ENCODE measurements at places on chromosomes 1 and 21.

DNA sequence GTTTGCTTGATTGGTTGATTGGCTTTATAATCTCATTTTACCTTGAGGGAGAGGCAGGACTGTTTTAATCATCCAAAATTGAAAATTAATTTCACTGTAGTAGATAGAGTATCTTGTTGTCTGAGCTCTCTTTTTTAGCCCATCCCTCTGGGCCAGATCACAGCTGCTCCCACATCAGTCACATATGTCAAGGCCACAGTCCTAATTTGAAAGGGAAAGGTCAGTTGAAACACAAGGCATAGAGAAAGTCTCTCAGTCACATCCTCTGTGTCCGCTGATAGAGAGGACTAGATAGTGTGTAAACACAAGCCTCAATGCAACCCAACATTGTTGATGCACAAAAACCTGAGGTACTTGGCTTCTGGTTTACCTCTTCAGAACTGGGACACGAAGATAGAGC is 6.8 kb downstream of the C1orf74 start:
- DNase-seq: no peak

GRCh38 chr1:31609514-31610118 is 7.9 kb upstream of the HCRTR1 start:
- DNase-seq: no peak

- DNase-seq: no peak
These were observed 1.1 kb downstream of the SLC50A1 start for GRCh38 chr1:155136748-155137147.

DNA sequence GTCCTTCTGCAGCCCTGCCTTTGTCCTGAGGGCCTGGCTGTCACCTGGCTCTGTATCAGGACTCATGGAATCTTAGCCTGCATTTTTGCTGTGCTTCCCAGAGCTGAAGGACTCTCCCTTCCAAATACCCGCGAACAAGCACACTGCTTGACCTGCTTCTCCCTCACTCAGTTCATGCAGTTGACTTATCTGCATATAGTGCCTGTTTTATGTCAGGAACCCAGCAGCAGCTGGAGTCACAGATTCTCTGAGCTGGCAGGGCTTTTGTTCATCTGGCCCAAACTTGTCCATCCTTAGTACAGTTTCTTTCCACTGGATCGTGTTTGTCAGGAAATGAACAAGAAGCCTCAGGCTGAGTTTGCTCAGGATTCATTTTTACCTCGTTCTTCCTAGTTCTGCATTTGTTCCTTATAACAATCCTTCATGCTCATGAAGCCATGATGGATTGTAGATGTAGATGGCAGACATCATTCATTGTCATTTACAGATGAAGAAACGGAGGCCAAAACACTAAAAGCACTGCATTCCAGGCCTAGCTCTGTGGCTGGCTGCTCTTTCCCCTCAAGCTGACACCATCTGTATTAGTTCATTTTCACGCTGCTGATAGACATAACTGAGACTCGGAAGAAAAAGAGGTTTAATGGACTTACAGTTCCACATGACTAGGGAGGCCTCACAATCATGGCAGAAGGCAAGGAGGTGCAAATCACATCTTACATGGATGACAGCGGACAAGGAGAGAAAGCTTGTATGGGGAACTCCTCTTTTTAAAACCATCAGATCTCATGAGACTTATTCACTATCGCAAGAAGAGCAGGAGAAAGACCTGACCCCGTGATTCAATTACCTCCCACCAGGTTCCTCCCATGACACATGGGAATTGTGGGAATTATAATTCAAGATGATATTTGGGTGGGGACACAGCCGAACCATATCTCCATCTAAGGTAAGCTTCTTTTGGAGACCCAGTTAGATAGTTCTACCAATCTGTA is 150.9 kb downstream of the HIVEP3 start:
- DNase-seq: no peak

DNA sequence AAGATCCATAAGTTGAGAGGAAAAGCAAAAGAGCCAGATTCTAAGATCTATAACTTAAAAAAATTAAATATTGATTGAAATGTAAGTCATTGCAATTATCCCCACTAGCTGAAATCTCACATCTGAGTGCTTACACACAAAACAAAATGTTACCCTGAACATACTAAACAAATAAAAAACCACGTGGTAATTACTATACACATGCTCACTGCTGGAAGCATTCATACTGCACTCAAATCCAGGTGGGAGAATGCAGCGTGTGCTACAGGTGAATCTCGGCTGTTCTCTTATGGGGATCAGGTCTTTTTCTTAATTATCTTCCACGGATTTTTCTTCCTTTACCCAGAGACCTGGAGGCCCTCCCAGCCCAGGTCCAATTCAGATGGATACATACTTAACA is 74.3 kb downstream of the SDC3 start:
- no peak for DNase-seq

DNA sequence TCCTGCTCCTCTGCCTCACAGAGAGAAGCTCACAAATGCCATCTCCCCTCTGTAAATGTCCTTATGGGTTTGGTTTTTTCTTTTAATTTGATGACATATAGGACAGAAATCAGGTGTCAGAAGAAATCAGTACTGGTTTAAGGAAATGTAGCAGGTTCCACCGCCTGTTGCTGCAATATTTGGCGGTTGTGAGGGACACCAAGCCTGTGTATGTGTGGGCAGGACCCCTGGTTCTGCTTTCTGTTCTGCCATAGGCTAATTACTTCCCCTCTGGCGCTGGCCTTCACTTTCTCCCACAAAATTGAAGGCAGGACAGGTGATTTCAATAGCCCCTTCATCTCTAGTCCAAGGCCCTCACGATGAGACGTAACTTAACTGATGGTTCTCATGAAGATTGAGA is 69.2 kb downstream of the PRDM2 start:
- no peak for DNase-seq

DNA sequence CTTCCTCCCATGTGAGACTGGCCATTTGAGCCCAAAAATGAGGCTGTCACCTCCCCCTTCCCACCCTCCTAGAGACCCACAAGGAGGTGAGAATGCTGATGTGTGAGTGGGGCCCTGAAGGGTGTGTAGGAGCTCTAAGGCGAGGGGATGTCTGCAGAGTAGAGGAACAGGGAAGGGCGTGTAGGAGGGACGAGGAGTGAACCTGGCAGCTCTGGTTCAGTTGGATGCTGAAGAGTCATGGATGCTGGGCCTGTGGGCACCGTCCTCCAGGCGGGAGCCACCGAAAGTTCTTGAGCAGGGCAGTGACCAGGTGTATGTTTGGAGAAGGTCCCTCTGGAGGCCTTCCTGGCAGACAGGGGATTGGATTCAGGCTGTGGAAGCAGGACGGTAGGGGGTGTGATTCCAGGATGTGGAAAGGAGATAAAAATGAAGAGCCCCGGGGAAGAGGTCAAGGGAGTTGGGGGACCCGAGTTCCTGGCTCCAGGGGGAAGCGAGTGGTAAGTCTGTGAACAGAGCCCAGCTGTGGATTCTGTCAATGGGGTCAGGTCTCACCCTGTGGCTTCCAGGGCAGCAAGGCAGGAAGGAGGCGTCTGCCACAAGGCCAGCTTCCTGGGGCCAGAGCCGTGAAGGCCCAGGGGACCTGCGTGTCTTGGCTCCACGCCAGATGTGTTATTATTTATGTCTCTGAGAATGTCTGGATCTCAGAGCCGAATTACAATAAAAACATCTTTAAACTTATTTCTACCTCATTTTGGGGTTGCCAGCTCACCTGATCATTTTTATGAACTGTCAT is 7.9 kb downstream of the SAMD11 start:
- no peak for DNase-seq

DNA sequence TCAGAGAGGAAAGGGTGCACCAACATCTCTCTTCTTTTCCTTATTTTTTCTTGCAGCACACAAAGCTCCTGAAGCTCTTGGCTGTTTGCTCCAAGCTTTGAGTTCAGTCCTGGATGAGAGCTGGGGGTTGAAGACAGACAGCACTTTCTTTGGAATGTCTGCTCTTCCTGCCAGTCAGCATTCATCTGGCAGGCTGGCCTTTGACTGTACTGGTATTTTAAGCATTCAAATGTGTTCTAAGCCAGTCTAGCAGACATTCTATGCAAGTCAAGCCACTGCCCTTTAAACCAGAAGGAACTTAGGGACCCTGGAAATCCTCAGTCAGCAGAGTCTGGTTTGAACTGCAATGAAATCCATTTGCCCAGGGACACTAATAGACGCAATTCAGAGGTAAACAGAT is 45.0 kb downstream of the XCL1 start:
- no peak for DNase-seq

DNA sequence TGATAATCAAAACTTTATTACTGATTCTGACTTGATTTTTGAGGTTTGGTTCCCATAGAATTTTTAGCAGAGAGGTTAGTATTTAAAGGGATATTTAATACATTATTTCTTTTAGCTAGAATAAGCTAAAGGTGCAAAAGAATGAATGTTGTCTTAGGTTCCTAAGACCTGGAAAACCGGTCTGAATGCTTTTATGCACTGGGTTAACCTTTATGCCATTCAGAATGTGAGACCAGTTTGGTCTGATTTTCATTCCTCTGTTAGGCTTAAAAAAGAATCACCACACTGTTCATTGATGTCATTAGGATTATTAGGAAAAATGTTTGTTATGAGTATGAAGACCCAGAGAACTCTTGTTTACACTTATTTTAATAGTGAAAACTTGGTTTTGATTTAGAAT is 30.1 kb downstream of the RAP1A start:
- DNase-seq: no peak

GRCh38 chr21:46093668-46094400 is 4.1 kb upstream of the COL6A2 start:
- no peak for DNase-seq

DNA sequence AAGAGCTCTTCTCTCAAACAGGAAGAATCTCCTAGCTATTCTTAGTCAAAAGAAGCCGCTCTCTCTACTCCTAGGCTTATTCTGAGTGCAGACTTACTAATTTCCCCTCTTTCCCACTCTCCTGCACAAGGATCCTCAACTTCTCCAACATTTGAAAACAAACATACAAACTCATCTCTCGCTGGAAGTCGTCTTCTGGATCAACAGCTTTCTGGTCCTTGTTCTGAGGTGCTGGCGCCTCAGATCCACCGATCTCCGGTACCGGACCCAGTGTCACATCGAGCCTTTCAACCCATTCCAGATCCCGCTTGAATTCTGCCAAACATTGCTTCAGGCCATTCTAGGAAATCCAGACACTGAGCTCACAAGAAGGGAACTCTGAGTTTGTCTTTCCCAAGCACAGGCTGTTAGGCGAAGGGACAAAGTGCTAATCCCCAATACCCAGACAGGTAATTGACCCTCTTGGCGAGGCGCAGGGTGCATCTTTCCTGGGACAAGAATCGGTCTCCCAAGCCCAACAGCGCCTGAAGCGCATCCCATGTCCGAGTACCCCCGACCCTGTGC is 696 bp downstream of the EBNA1BP2 start:
- no peak for DNase-seq

DNA sequence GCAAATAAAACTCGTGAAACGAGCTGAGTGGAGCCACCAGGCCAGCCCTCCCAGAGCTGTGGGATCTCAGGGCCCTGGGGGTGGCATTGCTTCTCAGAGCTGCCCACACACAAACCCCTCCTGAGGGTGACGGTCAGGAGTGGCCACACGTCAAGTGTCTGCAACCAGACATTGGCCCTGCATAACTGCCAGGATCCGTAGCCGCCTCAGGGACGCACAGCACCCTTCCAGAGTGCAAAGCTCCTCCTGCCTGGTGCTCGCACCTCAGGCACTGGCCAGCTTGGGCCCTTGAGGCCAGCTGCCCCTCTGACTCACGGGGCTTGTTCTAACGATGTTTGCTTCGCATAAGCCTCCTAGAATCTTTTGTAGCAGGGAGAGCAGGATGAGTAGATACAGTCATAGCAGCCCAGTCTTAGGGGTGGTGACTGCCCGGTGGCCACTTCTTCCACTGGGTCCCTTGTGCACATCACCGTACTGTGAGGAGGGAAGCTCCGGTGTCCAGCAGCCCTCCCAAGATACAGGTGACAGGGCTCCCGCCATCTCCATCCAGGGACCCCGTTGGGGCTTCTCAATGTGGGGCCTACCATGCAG is 5.0 kb downstream of the WNT3A start:
- no peak for DNase-seq

DNA sequence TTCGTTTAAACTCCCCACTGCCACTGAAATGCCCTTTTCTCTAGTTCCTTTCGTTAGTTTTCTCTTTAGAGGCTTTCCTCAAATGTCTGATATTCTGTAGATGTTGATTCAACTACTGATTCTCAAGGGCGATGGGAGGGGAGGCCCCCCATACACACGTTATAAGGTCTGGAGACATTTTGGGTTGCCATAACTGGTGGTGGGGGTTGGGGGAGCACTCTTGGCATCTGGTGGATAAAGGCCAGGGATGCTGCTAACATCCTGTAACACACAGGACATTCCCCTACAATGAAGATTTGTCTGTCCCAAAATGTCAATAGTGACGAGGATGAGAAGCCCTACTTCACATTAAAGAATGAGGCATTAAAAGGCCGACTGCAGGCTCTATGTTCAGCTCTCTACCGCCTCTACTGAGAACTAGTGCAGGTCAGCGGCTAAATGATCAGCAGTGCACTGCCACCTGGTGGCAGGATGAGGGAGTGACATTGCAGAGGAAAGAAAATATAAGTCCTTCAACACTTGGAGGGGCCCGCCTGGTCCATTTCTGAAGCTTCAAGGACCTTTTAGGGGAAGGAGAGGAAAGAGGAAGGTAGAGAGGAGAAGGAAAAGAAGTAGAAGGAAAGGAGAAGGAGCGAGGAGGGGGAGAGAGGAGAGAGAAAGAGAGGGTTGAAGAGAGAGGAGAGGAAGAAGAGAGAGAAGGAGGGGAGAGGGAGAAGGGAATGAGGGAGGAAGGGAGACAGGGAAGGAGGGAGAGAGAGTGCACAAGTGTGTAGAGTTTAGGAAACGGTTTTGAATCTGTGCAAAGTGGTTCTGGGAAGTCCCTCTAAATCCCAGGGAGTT is 29.4 kb downstream of the ALG14 start:
- DNase-seq: peak; percentile 88

GRCh38 chr1:1073743-1074587 is at the start of gene RNF223:
Gene RNF223, minus strand, starts transcription at chr1:1074306. Its CDS starts 1,740 bp downstream, at chr1:1072566.
- no peak for DNase-seq
